HFFc6 (cell line): ENCODE measurements at places on chromosomes 11 and 22. TPM values are rescaled to one million over a fixed set of nuclear protein-coding genes. Genes with fewer than 3 reads are reported as not detected.

The CCDC73 gene
- not detected in 3 replicates for total RNA-seq

The OR5B21 gene
- total RNA-seq = 0.31 TPM in 1 of 2 replicates, not detected in the other

The NAV2 gene
- 12.4 to 32.2 TPM (median 13.1 TPM) in 3 replicates for total RNA-seq

DNA sequence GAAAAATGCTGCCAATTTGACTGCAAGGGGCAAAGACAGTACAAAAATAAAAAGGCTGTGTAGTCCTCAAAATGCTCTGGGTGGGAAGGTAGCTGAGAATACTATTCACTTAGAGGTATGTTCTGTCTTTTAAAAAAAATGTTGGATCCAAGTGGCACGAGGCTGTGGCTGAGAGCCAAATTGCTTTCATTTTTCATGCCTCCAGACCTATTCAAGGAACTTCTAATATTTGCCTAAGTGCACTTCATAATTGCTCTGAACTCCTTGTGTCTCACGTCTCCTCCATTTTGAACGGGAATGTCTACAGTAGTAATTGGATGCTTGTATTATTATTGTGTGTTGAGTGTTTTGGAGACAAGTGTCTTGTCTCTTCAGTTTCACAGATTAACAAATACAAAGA lies 19.1 kb upstream of the SLC22A25 start:
- DNase-seq = no peak
- H3K27me3 ChIP-seq = peaks cover 4% of the 10 kb centered on the region; the same call in 1 of the 2 replicates
- H3K36me3 ChIP-seq = no peaks in the 10 kb centered on the region
- H3K4me1 ChIP-seq = no peaks in the 10 kb centered on the region
- no peak overlapping the region for H3K4me3 ChIP-seq

DNA sequence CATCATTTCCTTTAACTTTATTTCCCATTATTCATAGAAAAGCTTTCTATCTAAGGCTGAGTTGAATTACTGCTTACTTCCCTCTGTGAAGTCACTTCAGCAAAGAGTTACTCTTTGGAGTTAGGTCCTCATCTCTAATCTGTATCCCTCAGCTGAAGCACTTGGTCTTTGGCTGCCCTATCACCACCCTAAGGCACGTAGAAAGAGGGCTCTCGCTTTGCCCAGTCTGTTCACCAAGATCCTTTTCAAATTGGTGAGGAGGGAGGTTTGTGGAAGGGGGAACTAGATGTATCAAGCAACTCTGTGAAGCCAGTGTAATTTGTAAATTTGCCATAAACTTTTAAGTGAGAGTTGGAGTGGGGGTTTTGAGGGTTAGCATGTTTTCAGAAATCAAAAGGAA lies 43.4 kb downstream of the PAX6 start:
- H3K4me3 ChIP-seq = no peak overlapping the region
- no peaks in the 10 kb centered on the region for H3K27me3 ChIP-seq
- H3K4me1 ChIP-seq = no peaks in the 10 kb centered on the region
- H3K27ac ChIP-seq = no peak overlapping the region
- H3K36me3 ChIP-seq = no peaks in the 10 kb centered on the region

DNA sequence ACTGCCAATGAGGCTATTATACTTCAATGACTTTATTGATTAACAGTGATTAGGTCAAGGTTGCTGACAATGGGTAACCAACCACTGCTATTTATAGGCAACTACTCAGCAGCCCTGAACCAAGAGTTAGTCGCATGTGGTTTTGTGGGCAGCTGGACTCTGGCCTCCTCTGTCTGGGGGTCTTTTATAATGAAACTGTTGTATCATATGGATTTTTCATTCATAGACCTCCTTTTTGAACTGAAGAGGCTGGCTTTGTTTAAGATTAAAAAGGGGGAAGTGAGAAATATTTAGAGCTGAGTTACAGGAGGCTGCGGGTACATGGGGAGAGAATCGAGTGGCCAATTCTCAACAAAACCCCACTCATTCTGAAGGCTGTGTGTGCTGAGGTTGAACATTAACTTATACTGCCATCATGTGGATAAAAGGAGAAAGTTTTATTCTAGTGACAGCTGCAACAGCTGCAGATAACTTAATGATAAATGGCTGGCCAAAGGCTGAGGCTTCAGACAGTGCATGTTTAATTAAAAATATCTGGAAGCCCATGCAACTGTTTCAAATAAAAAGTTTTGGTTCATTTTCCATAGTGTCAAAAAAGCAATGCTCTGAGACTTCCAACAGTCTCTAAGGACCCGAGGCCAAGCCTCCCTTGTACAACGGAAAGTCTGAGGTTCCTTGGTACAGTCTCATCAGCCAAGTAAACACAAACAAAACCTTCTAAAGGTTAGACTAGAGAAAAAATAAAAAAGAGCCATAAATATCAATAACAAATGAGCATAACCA lies 682.6 kb downstream of the KCNA4 start:
- peak overlapping the region; percentile 31; the same call in 1 of the 2 replicates for H3K4me3 ChIP-seq
- DNase-seq = peak; percentile 68
- H3K27ac ChIP-seq = peak overlapping the region; percentile 64
- H3K36me3 ChIP-seq = peaks cover 9% of the 10 kb centered on the region
- H3K4me1 ChIP-seq = peaks cover 86% of the 10 kb centered on the region
- no peaks in the 10 kb centered on the region; the same call in 1 of the 2 replicates for H3K27me3 ChIP-seq

- no peaks in the 10 kb centered on the region; the same call in 1 of the 2 replicates for H3K27me3 ChIP-seq
- H3K4me3 ChIP-seq = no peak overlapping the region
Measured at GRCh38 chr11:3122775-3123201, 42.3 kb downstream of the OSBPL5 start.

DNA sequence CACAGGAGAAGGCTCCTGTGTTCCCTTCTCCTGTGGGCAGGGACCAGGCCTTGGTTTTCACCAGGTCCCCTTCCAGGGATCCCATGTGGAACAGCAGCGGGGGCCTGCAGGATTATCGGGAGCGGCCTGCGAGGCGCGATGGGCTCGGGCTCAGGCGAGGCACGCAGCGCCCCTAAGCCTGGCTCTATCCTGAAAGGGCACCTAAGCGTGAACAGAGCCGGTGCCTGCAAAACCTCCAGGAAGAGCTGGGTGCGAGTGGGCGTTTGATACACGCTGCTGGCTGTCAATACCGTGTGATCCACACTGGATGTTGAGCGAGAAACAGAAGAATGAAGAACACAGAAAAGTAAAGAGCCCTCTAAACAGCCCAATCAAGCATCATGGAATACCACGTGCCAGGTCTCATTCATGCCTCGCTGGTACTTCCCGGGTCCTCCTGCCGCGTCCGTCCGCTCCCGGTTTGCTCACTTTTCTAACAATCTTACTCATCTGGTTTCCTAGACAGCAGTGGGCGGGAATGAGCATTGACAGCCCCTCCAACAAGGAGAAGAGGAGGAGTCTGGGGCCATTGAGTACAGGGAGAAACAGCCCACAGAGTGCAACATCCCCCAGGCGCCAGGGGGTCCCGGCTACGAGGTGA lies 12.5 kb downstream of the OSBPL5 start:
- H3K36me3 ChIP-seq = no peaks in the 10 kb centered on the region
- peak overlapping the region; percentile 66 for H3K4me3 ChIP-seq
- no peak for DNase-seq

- H3K27ac ChIP-seq = peak overlapping the region; percentile 72
- H3K36me3 ChIP-seq = peaks cover 6% of the 10 kb centered on the region
- H3K4me3 ChIP-seq = peak overlapping the region; percentile 98
- peak; percentile 19 for DNase-seq
- H3K4me1 ChIP-seq = peaks cover 23% of the 10 kb centered on the region
- no peaks in the 10 kb centered on the region for H3K27me3 ChIP-seq
Measured at GRCh38 chr11:6925636-6926207, 504 bp upstream of the ZNF215 start.

DNA sequence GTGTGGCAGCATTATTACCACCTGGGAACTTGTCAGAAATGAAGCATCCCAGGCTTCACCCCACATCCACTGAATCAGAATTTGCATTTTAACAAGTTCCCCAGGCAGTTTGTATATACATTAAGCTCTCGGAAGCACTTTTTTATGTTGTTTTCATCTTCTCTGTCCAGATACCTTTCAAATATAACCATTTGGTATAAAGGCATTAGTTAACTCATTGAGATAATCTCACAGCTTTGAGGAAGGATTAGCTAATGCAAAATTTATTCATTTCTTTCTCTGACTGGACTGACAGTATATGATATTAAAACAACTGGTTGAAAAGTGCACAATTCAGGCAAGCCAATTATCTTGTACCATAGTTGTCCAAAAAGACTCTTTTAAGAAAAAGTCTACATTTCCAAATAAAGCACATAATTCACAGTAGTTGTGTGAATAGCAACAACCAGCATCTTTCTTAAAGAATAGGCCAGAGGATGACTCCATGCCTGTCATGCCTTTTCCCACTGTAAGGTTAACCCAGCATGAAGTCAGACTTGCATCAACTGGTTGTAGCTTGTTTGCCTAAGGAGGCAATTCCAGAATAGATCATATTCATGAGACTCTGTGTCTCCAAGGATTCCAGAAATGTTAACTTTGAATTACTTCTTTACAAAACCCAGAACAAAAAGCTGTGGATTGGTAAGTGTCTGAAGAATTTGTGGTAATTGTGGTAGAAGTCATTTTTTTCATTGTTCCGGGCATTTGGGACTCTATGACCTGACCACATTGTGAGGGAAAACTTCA lies 254.3 kb upstream of the SESN3 start:
- no peaks in the 10 kb centered on the region for H3K36me3 ChIP-seq
- DNase-seq = no peak
- H3K4me1 ChIP-seq = no peaks in the 10 kb centered on the region
- H3K27me3 ChIP-seq = peaks cover 1% of the 10 kb centered on the region; the same call in 1 of the 2 replicates
- no peak overlapping the region for H3K4me3 ChIP-seq

DNA sequence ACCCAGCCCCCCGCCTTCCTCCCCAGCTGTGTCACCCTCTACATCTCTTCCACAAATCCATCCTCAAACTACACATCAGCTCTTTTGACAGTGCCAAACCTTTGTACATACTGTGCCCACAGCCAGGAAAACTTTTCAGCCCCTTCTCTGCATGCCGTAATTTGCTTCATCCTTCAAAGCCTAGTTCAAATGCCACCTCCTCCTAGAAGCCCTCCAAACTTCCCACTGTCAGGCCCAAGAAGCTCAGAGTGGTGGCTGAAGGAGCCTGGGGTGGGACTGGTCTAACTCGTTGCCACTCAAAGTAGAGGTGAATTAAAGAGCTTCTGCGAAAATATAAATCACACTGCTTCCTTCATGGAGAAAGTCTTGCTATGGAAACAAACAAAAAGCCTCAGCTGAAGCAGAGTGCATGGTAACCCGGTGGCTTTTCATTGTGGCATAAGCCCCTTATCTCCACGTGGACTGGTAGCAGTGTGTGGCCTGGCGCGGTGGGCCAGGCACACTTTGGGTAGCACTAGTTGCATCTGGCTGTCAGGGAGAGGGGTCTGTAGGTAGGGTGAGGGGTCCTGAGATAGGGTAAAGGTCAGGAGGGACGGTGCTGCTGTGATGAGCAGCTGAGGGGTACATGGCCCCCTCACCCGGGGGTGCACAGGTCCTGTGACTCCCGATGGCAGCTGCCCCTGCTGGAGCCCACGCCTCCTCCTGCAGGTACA lies 76.9 kb downstream of the MYO7A start:
- H3K4me3 ChIP-seq = no peak overlapping the region
- H3K4me1 ChIP-seq = no peaks in the 10 kb centered on the region
- H3K27me3 ChIP-seq = peaks cover 15% of the 10 kb centered on the region

- H3K27me3 ChIP-seq = peaks cover 41% of the 10 kb centered on the region
- H3K4me3 ChIP-seq = no peak overlapping the region
- H3K36me3 ChIP-seq = no peaks in the 10 kb centered on the region
- H3K4me1 ChIP-seq = no peaks in the 10 kb centered on the region
- no peak overlapping the region for H3K27ac ChIP-seq
Measured at GRCh38 chr11:45669146-45669545, 3.7 kb upstream of the CHST1 start.

GRCh38 chr11:128463979-128464378 lies 123.4 kb downstream of the ETS1 start:
- peaks cover 2% of the 10 kb centered on the region; the same call in 1 of the 2 replicates for H3K27me3 ChIP-seq
- no peak for DNase-seq
- H3K27ac ChIP-seq = peak overlapping the region; percentile 98
- H3K4me1 ChIP-seq = peaks cover 91% of the 10 kb centered on the region
- peak overlapping the region; percentile 33 for H3K4me3 ChIP-seq
- peaks cover 72% of the 10 kb centered on the region for H3K36me3 ChIP-seq

DNA sequence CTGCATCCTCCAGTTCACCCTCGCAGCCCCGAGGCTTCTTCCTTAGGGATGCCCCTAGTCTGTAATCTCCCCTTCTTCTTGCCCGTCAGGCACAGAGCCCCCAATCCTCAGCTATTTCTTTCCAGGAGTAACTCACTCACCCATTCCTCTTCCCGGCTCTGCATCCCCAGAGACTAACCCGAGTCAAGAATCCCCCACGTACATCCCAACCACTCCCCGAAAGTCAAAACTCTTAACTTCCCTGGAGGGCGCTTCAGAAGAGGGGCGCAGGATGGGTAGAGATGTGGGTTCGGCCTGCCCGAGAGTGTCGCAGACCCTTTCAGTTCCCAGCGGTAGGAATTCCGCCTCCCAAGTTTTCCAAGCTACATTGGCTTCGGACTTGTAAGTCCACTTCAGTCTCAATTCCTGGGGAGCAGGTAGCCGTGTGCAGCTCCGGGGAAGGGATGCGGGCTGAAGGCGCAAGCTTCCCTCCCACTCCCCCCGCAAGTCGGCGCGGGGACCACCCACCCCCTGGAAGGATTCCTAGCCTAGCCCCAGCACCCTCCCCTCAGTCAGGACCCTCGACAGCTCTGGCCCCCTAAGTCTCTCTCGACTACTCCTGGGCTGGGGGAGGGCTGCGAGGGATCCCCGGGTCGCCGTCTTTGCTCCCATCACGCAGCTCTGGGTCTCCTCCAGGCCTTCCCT lies 871 bp downstream of the BDNF start:
- peaks cover 45% of the 10 kb centered on the region for H3K36me3 ChIP-seq
- H3K4me1 ChIP-seq = peaks cover 60% of the 10 kb centered on the region
- H3K27me3 ChIP-seq = peaks cover 14% of the 10 kb centered on the region
- peak overlapping the region; percentile 98 for H3K4me3 ChIP-seq

- no peaks in the 10 kb centered on the region for H3K36me3 ChIP-seq
- H3K27me3 ChIP-seq = no peaks in the 10 kb centered on the region
- no peak overlapping the region for H3K4me3 ChIP-seq
- no peaks in the 10 kb centered on the region for H3K4me1 ChIP-seq
- H3K27ac ChIP-seq = no peak overlapping the region
Measured at GRCh38 chr11:92533657-92534335, 309.2 kb downstream of the FAT3 start.

GRCh38 chr11:796565-797295 lies 1.4 kb downstream of the SLC25A22 start:
- peak overlapping the region; percentile 89 for H3K27ac ChIP-seq
- peak overlapping the region; percentile 91 for H3K4me3 ChIP-seq
- DNase-seq = no peak
- peaks cover 4% of the 10 kb centered on the region; the same call in 1 of the 2 replicates for H3K27me3 ChIP-seq

DNA sequence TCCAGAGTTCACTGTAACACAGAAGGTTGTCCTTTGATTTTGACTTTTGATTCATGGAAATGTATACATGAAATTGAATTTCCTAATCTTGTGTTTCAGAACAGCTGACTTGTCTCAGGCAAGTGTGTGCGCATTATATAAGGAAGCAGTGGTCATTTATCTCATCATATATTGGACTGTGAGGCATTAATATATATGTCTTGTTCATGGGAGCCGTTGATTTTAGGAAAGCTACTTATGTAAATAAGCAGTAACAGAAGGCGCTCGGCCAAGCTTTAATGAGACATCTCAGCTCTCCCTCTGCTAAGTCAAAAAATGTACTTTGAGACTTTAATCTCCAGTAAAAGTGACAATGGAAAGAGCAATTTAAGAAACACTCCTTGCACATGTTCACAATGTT lies 100.5 kb downstream of the PDHX start:
- no peak overlapping the region for H3K4me3 ChIP-seq
- no peaks in the 10 kb centered on the region; the same call in 1 of the 2 replicates for H3K27me3 ChIP-seq
- H3K4me1 ChIP-seq = peaks cover 39% of the 10 kb centered on the region
- DNase-seq = no peak
